Activated CD8-positive, alpha-beta T cell treated with anti-CD3 and anti-CD28 coated beads, Interleukin-2, amount 10 ng/mL, durations not matched to agents 7 days and 5 days (primary cell): ENCODE measurements at places on chromosomes 1 and 21. TPM values are rescaled to one million over a fixed set of nuclear protein-coding genes. Genes with fewer than 3 reads are reported as not detected.

Gene TNFRSF9
- 1.3 TPM for total RNA-seq

Gene SLC2A5
- total RNA-seq: not detected

Gene CELA3B
- total RNA-seq: not detected

Gene KRTAP19-5
- not detected for total RNA-seq

Gene FMO1
- total RNA-seq: not detected

Gene RGS18
- 0.18 TPM for total RNA-seq

Gene HECTD3
- 38.6 TPM for total RNA-seq

Gene NR5A2
- not detected for total RNA-seq

Gene KMO
- total RNA-seq: not detected

- DNase-seq: no peak
Observed at GRCh38 chr1:230392536-230392909, 33.6 kb downstream of the PGBD5 start.

GRCh38 chr1:96059736-96060135, 661.8 kb upstream of the PTBP2 start:
- DNase-seq: no peak

DNA sequence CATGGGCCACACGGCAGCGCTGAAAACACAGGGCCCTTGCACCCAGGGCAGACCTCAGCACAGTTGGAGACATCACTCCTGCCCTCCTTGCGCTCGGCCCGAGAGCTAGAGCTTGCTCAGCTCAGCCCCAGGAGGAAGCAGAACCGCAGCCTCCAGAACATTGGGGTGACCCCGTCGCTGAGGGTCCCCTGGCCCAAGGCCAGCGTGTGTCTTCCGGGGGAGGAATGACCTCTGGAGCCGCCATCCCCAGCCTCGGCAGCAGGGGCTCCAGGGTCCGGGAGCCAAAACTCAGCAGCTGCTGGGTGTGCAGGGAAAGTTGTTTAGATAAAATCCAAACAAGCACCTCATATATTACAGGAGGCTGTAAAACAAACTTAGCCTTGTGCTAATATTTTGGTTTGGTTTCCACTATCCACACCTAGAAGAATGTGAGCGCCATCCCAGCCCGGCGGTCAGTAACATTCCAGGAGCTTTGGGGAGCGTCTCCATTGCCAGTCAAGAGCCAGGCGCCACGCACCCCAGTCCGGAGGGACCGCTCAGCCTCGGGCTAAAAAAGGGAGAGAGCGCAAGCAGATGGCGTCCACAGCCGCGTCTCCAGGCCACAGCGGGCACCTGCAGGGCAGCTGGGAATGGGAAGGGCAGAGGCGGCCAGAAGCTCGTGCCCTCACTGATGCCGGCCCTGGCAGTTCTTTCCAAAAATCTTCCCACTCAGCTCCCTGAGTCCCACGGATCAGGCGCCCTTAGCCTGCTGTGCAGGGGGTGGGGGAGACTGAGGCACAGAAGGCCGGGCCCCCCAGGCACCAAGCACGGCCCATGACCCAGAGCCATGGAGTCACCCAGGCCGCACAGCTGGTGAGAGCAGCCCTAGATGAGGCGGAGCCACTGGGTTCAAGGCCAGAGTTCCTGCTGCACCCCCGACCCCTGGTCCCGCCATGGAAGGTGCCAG, 52.0 kb downstream of the SLX9 start:
- DNase-seq: no peak

- DNase-seq: no peak
Observed at GRCh38 chr1:206831650-206832049, 33.8 kb upstream of the IL20 start.

- no peak for DNase-seq
Observed at GRCh38 chr1:33562563-33562962, 90.1 kb downstream of the ZSCAN20 start.

- DNase-seq: no peak
Observed at GRCh38 chr1:158119976-158120653, 60.6 kb upstream of the CD1D start.

DNA sequence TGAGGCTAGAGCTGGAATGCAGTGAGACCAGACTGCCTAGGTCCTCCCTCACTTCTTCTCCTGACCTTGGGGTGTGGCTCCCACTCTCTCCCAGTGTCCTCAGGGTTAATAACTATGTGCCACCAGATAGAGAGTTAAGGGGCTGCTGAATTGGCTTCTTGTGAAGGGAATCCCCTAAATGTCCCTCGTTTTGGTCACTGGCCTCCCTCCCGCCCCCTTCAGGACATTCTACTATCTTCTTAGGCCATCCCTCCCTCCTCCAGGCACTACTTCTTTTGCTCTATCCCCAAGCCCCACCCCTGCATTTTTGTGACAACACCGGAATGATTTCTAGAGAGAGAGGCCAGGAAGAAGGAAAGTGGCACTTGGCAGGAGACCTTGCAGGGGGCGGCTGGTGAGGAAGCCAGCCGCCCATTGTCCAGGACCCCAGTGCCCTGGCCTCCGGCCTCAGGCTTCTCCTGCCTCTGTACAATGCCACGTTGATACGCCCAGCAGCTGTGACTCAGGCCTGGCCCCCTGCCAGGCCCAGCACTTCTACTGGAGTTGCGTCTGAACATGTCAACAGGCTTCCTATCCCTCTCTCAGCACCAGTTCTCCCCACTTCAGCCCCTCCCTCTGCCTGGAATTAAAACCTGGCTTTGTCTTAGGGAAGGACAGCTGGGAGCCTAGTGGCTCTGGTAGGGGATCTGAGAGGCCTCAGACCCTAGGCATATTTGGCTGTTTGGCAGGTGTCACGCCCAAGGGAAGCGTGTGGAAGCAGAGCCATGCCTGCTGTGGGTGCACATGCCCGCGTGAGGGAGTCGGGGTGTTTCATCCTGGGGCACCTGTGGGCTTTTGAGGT, 9.1 kb downstream of the LMNA start:
- DNase-seq: no peak

- DNase-seq: no peak
Observed at GRCh38 chr1:160061369-160062229, 8.4 kb downstream of the KCNJ10 start.

GRCh38 chr1:1540818-1541628, 599 bp upstream of the TMEM240 start:
- DNase-seq: no peak

DNA sequence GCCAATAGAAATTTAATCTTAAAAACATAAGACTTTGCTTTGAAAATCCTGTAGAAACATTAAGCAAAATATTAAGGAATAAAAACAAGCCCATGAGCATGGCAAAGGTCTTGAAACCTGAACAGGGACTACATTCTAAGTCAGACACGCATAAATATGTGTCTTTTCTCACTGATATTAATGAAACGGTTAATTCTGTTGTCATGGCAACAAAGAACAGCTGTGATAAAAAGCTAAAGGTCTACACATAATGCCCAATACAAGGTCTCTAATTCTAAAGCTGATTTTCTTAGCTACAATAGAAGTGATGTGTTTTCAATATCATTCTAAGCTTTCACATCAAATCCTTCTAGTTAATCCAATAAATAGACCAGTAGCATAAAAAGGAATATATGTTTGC, 331.7 kb downstream of the PTBP2 start:
- DNase-seq: no peak

GRCh38 chr1:101474039-101474665, 237.3 kb downstream of the S1PR1 start:
- no peak for DNase-seq

DNA sequence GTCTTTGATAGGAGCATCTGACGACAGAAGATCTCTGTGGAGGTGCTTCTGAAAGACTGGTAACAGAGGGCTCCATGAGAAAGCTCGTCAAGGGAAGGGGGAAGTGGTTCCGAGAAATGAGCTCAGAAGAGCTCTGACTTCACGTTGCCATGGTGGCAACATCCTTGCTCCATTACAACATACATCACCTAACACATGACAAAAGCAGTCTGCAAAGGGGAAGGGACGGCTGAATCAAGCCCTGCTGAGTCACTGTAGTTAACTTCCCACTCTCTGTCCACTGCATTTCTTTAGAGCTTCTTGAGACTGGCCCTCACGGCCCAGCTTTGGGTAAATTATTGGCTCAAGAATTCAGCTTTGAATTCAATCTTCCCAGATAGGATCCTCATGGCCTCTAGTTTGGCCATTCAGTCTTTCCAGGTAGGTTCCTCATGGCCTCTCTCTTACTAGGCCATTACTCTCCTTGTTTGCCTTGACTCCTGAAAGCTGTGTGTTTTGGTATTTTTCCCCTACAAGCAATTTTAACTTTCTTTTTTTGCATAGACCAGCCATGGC, 88.0 kb upstream of the ZNF648 start:
- DNase-seq: peak; percentile 62

- DNase-seq: no peak
Observed at GRCh38 chr1:118340928-118341910, 156.2 kb upstream of the SPAG17 start.

DNA sequence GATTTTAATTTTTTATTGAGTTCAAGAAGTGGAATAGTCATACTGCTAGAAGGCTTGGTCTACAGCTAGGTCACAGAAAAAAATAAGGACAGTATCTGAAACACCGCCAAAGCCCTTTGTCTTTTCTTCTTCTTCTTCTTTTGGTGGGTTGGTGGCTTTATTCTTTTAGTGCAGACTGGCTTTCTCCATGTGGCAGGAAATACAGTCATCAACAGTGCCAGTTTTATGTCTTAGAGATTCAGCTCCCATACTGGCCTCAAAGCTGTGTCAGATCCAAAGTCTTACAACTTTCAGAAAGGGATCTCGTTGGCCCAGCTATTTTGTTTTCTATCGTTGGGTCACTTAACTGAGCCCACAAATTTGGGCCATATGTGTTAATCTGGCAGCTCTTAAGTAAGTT, 58.2 kb downstream of the FNBP1L start:
- DNase-seq: no peak

DNA sequence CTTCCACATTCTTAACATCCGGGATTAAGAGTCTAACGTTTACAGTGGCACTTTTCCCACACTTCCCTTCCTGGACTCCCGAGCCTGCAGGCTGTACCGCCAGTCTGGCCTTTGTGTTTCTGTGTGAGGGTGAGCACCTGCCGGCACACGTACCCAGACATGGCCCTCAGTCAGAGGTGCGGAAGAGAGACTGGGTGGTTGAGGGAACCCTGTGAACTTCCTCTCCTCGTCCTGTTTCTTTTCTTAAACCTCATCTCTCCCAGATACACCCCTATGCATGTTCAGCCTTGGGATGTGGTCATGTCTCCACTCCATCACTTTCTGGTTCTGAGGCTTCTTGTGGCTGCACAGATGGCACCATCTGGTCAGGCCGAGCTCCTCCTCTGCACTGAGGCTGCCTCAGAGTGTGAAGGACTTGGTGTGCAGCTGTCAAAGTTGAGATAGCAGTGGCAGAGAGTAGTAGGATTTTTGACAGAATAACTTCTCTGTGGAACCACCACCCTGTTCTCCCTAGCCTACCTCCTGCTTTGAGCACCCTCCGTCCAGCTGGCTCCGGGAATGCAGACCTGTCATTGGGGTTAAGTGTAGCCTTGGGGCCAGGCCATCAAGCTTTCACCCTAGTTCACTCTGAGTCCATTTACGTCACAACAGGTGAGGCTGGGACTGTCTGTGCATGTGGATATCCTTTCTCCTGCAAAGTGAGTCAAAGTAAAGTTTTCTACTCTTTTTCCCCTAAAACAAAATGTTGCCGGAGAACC, 31.4 kb downstream of the VASH2 start:
- no peak for DNase-seq

- no peak for DNase-seq
Observed at GRCh38 chr1:30284226-30284625, 439.2 kb downstream of the MATN1 start.

DNA sequence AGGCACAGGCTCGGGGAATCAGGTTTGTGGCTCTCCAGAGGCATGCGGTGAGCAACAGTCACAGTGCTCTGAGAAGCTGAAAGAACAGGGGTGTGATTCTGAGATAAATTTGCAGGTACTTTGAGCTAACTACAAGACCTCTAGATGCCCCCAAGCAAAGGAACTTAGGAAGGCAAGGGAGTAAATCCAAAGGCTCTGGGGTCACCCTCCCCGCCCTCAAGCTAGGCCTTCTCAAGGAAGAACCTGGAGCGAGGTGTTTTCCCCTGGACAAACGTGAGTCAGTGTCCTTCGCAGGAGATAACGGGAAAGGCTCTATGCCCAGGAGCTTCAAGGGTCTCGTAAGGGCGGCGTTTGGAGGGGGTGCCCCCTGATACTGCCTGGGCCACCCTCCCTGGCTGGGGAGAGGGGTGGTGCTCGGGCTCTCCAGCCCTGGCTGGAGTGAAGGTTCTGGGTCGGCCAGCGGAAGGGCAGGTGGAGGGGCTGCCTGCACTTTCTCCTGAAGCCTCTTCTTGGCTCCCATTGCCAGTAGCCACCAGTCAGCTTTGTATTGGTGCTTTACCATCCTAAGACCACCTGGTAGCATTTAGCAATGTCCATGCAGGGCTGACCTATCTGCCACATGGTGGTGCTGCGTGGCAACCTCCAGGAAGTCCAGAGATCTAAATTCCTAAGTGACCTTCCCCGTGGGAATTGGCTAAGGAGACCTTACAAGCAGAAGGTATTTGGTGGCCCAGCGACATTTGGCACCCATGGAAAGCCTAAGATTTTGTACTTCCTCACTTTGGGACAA, 44.0 kb downstream of the GPR161 start:
- DNase-seq: no peak

- DNase-seq: peak; percentile 86
Observed at GRCh38 chr1:30718636-30719405, 4.6 kb downstream of the MATN1 start.

- DNase-seq: no peak
Observed at GRCh38 chr1:243713470-243714186, 136.4 kb downstream of the AKT3 start.

DNA sequence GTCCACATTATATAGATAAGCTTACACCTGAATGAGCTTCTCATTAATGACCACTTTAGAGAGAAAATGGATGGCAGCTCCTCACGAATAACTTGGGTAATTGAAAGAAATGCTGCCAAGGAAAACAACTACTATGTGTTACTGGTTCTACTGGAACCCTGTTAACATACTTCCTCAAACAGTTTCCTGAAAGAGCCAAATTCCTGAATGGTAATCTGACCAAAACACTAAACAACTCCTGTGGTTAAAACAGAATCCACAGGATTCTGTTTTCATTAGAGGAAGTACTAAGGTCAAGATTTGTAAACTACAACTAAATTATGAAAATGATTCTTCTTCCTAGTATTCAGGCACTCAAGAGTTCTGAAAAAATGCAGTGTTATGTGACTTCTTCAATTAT, 107.2 kb downstream of the DNM3 start:
- DNase-seq: no peak
